Activated naive CD4-positive, alpha-beta T cell treated with anti-CD3 and anti-CD28 coated beads for 36 hours (primary cell): ENCODE measurements at places on chromosomes 6 and 20. TPM values are rescaled to one million over a fixed set of nuclear protein-coding genes. Genes with fewer than 3 reads are reported as not detected.
A peak's percentile ranks its signal among the peaks of the same experiment; 100 is the strongest.

GRCh38 chr6:138944412-138944811 lies 43.6 kb downstream of the REPS1 start:
- peak; percentile 25 for DNase-seq

GRCh38 chr20:23159256-23159946 lies 73.3 kb upstream of the CD93 start:
- DNase-seq: no peak

DNA sequence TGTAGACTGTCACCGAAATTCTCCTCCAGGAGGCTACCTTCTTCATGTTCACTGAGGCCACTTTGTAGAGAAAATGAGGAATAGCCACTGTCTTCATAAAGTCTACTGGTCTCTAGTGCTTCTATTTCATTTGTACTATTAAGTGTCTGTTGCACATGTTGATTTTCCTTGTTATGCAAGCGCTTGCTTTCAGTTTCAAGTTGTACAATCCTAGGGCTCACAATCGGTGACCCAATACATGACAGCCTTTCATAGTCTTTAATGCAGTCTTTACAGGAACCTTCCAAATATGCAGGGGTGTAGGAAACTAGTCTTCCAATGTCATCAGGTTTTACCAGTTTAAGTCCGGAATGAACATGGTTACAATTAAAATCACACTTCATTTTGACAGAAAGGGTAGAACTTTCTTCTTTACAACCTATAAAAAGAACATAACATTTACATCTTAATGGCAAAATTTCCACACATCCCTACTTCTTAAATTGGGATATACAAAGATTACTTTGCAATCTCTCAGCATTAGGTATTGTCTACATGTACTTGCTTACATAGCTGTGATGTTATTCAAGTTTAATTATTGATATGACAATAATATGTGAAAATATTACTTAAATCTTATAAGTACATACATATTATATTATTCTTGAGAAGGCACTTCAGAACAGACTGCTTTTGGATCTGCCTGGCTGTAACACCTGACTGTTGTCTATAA lies 7.5 kb downstream of the FBXO5 start:
- no peak for DNase-seq

DNA sequence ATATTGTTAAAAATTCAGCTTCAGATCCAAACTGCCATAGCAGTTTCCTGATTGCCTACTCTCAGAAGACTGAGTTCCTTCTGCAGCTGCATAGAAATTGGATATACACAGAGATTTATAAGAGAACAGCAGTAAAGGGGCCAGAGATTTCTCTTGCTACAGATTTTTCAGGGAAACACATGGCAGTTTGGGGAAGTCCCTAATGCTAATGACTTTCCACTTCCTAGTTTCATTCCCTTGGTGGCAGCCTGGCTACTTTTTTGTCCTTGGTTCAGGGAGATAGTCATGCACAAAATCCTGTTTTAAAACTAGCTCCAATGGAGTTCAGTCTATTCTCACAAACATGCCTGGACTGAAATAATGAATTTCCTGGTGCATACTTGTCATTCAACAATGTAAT lies 125.3 kb upstream of the PLCB4 start:
- no peak for DNase-seq

DNA sequence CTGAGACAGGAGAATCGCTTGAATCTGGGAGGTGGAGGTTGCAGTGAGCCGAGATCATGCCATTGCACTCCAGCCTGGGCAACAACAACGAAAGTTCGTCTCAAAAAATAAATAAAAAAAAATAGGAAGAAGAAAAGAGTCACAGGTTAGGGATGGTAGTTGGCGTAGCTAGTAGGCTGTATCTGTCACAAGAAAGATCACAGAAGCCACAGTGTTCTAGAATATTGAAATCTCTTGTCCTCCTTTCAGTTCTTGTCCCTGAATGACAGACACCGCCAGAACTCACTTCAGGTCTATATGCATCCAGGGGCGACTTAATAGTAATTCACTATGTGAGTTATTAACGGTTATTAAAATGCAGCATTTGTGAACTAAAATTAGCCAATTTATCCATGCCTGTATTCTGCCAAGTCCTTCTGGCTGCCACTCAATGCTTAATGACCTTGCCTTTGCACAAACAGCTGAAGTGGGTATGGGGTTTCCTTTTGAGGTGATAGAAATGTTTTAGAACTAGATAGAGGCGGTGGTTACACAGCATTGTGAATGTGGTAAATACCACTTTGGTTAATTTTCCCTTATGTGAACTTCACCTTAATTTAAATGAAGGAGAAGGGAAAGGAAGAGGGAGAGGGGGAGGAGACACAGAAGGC lies 41.3 kb upstream of the ZMYND8 start:
- no peak for DNase-seq

DNA sequence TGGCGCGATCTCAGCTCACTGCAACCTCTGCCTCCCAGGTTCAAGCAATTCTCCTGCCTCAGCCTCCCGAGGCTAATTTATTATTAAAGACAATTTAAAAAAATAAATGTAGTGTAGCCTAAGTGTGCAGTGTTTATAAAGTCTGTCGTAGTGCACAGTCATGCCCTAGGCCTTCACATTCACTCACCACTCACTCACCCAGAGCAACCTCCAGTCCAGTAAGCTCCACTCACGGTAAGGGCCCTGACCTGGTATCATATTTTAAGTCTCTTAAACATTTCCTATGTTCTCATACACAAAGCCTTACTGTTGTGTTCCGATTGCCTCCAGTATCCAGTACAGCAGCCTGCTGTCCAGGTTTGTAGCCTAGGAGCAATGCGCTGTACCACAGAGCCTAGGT lies 168.2 kb upstream of the FOXQ1 start:
- no peak for DNase-seq

- DNase-seq: no peak
These were observed 40.3 kb upstream of the CNKSR3 start for GRCh38 chr6:154550779-154551178.

- no peak for DNase-seq
These were observed 121.0 kb downstream of the CDH4 start for GRCh38 chr20:61373055-61373399.

- DNase-seq: no peak
These were observed 564.4 kb downstream of the HAO1 start for GRCh38 chr20:7375905-7376304.

GRCh38 chr6:12022953-12023388 lies 10.9 kb downstream of the HIVEP1 start:
- no peak for DNase-seq

DNA sequence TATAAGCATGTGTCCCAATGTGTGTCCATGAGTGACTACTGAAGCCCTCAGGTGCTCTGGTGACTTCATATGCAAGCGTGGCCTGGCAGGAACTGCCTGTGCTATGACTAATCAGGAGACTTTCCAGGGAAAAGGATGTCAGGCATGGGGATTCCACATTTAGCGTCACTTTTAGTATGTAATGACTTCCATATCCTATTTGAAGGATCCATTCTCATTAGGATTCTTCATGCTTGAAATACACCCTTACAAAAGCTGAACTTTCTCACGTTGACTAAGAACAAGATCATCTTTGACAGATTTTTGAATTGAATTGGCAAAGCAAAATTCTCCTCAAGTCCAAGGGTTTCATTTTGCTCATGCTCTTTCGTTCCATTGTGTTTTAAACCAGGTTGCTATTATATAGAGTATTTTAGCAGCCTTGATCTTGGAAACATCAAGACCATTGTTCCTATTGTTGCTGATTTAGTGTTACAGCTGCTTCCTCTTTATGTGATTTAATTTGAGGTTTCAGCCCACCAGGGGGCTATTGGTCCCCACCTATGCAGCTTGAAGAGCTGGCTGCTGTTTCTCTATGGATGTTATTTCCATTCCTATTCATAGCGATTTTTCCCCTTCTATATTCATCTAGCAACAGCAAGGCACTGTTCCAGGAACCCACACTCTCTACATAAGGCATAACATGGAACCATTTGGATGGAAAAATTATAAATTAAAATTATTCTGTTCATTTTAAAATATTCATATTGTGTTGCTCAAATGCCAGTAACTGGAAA lies 418.6 kb downstream of the CDKAL1 start:
- no peak for DNase-seq

DNA sequence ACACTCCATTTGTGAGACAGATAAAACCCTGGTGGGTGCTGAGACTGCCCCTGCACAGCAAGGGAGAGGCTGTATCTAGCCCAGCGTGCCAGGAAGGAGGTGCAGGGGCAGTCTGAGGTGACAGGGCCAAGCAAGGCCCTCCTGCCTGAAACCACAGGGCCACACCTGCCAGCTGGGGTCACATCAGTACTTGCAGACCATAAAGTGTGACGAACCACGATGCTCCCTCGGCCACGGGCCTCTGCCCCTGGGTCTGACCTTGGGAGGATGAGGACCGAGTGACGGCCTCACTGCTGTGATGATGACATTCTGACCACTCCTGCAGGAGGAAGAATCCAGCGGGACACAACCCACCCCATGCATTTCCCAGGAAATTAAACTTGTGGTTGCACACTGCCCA lies 75.1 kb downstream of the NINL start:
- DNase-seq: no peak

GRCh38 chr6:44108471-44108870 lies 18.8 kb downstream of the MRPL14 start:
- no peak for DNase-seq

- DNase-seq: no peak
These were observed 88.6 kb downstream of the OPRM1 start for GRCh38 chr6:154127657-154128056.

- no peak for DNase-seq
These were observed 288.9 kb upstream of the ZNF337 start for GRCh38 chr20:25985597-25985996.

- no peak for DNase-seq
These were observed 7.7 kb downstream of the HLA-B start for GRCh38 chr6:31349301-31349700.

- no peak for DNase-seq
These were observed 86.3 kb upstream of the CARMIL1 start for GRCh38 chr6:25192590-25193459.

DNA sequence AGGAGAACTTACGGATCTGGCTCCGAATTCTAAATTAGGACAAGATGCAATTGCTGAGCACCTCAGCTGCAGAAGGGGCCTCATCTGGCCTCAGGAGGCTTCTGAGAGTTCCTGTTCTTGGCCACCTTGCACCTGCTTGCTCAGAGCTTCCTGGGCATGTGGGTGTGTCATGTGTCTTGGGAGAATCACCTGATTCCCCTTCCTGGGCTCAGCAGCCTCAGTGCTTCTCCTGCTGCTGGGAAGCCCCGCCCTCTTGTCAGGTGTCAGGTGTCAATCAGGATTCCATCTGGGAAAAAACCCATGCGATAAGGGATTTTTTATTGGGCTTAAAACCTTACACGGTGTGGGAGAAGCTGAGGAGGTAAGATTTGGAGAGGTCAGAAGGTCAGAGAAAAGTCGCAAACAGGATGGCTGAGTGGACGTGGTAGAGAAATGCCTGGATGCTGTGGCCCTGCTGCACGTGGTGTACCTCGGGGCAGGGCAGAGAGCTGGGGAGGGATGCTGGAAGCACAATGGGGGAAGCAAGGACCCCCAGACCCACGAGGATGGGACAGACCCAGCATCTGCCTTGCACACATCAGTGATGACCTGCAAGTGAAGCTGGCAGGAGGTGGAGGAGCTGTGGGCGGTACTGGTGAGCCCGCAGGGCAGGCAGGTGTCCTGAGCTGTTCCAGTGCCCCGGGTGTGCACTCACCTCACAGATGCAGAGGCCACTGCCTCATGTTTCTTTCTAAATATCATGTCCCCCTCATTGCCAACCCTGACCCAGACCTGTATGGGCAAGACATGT lies 170.8 kb downstream of the CDH4 start:
- DNase-seq: no peak

- DNase-seq: no peak
These were observed 194.8 kb downstream of the FRK start for GRCh38 chr6:115865914-115866313.

DNA sequence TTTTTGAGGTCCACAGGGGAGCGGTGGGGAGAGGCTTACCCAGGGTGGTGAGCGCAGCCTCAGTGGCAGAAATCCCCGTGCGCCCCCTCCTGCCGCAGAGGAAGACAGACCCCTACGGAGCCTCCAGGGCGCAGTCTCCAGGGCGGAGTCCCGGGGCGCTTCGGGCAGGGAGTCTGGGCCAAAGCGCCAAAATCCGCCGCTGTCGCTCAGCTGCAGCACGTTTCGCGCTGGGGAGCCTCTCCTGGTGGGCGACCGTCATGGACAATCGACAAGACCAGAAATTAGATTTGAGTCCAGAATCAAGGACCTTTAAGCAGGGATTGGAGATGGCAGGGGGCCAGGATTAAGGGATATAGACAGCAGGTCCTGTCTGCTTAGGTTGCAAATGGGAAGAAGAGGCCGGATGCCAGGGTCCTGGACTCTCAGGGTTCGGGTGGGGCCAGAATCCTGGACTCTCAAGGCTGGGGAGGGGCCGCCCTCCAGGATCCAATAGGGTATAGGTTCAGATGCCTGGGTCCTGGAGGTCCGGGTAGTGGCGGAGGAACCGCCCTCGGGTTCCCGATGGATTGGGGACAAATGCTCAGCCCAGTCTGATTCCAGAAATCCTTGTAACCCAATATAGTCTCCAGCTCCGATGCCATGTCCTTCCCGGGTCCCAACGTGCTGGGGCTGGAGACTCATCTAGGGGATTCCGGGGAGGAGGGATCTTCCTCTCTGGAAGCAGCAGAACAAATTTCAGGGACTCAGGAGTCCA lies 7.9 kb upstream of the HLA-E start:
- DNase-seq: no peak

DNA sequence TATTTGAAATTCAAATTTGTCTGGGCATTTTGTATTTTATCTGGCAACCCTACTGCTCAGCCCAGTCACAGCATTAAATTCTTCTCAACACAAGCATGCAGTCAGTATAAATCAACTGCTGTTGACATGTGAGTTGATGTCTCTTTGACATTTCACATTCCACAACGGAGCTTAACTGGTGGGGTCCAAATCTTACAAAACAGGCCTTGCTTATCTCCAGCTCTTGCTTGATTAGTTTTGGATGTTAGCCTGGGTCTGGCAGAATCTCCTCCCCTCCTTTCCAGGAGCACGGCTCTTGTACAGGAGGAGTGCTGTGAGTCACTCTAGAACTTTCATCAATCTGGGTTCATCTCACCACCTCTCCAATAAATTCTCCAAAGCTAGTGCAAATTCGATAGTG lies 80.8 kb upstream of the PHACTR1 start:
- DNase-seq: no peak

Gene UBE2C
- total RNA-seq: 202 TPM

Gene HMGCLL1
- not detected for total RNA-seq

Gene FAM209B
- 0.64 TPM for total RNA-seq

Gene TRAPPC3L
- total RNA-seq: not detected

Gene KCNB1
- not detected for total RNA-seq

Gene MCHR2
- total RNA-seq: not detected

Gene SYTL3
- 115 TPM for total RNA-seq

Gene NKX2-4
- not detected for total RNA-seq

Gene TTI1
- 36.2 TPM for total RNA-seq

Gene CCN6
- not detected for total RNA-seq
